IPS DF 6.9 (cell line): ENCODE measurements at places on chromosomes 11 and 22.

DNA sequence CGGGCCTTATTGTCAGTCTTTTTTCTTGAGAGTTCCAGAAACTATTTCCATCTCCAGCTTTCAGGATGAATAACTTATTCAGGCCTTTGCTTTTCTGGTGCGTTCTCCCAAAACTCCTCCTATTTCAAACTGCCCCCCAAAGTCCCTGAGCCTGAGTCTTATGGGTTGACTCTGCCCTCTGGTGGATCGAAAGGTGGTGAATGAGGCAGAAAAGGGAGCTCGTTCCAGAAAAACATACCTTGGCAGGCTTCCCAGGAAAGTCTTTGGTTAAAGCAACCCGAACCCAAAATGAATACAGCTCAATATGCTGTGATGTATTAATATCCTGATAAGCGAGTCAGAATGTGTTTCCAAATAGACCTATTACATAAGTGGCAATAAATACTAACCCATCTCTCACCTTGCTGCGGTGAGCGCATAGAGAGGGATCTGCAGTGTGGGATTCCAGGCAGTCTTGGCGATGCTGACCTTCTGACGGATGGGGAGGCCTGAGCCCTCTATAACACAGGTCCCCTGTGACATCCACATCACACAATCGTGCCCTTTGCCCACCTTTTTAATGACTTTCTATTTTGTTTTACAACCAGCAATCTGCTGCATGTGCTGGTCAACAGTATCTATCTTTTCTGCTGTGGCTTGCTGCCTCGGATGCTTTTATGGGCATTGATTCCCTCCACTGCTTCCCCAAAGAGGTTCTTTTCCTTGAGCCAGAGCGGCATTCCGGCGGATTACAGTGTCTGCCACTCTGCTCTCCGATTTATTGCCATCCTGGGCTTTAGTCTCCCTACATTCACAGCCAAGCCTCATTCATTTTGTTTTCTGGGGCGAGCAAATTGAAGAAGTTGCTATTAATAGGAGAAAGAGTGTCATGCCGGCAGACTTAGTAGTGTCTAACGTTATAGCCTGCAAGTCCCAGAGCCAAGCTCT, 756.8 kb downstream of the NTM start:
- DNase-seq = no peak

DNA sequence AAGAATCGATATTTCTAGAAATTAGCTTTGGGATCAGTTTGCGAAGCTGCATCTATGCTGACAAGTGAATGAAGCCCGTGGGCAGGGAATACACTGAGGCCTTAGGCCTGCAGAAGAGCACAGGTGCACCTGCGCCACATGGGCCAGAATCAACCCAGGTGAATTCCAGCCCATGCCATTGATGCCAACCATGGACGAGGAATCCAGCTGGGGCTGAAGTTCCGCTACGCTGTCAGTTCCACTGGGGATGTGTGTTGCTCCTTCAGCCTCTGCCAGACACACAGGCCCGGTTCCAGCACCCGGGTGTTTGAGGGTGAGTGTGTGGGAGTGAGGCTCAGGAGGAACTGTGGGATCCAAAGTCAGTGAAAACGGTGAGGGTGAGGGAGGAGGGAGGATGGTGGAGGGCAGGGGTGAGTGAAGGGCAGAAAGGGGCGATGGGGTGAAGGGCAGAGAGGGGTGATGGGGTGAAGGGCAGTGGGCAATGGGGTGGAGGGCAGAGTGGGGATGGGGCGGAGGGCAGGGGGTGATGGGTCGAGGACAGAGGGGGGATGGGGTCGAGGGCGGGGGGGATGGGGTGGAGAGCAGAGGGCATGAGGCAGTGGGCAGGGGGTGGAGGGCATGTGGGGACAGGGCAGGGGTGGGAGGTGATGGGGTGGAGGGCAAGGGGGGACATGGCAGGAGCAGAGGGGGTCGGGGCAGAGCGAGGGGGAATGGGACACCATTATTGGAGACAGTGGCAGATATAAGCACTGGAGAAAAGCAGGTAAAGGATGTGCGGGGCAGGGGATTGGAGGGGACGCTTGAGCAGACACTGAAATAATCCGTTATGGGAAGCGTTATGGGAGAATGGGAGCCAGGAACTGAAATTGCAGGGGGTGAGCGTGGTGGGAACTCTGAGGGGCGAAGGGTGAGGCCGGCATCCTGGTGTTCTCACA, 931.6 kb downstream of the BRD1 start:
- no peak for DNase-seq

GRCh38 chr11:95067841-95068219, 1.1 kb downstream of the SRSF8 start:
- DNase-seq = no peak

DNA sequence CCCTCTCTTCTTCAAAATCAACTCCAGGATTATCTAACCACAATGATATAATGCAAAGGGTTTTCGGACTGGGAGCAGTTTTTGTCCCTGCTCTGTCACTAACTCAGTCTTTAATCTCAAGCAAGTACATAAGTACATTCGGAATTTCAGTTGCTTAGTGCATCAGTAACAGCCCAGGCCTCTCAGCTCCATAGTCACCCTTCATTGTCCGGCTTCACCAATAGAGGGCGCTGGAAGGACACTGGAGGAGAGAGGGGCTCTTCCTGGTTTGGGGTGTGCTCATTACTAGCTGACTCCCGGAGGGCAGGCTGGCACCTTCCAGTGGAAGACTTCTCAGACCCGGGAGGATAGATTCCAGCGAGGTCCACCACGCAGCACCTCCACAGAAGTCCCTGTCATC, 90.4 kb upstream of the PDGFD start:
- DNase-seq = peak; percentile 48

GRCh38 chr11:77088236-77089003, 14.2 kb upstream of the OMP start:
- no peak for DNase-seq

GRCh38 chr22:33678523-33678922, 241.8 kb downstream of the LARGE1 start:
- DNase-seq = no peak

GRCh38 chr11:66015454-66015881, 3.7 kb downstream of the CST6 start:
- no peak for DNase-seq

DNA sequence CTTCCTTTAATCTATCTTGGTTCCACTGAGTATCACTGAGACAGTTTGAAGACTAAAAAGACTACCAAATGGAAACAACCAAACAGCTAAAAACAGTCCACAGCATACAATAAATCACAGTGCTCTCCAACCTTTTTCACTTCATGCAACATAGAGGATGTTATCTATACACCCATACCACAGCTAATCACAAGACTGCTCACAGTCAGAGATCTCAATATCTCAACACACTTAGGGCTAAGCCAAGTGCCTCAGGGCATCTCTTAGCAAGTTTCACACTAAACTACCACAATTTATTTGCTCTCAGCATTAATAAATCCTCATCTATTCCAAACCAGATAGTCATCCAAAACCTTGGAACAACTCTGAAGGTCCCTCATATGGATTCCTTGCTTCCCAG, 129.4 kb downstream of the SBF2 start:
- no peak for DNase-seq

GRCh38 chr11:34075178-34075820, 23.8 kb downstream of the CAPRIN1 start:
- no peak for DNase-seq

DNA sequence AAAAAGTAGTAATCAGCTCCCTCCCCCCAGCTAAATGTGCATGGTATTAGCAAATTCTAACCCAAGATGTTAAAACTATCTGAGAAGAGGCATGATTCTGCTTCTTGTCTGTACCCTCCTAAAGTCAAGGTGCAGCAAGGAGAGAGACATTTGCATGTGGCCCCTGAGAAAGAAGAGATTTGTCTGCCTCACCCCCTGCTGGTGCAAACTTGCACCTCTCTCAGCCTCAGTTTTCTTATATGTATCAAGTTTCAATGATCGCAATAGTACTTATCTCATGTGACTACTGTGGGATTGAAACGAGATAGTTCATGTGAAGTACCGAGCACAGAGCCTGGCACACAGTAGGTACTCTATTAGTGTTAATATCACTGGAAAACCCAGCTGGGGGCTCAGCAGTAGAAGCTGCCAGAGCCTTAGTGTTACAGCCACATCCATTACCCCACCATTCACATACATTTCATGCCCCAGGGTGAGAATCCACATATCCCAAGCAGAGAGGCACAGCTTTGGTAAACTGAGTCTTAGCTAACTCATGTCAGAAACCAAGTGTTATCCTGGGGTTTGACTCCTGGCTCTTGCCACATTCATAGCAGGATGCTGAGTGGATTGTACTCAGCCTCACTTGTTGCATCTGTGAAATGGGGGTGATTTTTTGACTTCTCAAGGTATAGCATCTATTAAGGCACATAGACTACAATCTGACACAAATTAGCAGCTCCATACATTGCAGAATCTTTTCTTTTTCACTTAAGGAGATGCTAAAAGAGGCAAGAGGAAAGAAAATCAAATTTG, 24.9 kb downstream of the CD44 start:
- no peak for DNase-seq

DNA sequence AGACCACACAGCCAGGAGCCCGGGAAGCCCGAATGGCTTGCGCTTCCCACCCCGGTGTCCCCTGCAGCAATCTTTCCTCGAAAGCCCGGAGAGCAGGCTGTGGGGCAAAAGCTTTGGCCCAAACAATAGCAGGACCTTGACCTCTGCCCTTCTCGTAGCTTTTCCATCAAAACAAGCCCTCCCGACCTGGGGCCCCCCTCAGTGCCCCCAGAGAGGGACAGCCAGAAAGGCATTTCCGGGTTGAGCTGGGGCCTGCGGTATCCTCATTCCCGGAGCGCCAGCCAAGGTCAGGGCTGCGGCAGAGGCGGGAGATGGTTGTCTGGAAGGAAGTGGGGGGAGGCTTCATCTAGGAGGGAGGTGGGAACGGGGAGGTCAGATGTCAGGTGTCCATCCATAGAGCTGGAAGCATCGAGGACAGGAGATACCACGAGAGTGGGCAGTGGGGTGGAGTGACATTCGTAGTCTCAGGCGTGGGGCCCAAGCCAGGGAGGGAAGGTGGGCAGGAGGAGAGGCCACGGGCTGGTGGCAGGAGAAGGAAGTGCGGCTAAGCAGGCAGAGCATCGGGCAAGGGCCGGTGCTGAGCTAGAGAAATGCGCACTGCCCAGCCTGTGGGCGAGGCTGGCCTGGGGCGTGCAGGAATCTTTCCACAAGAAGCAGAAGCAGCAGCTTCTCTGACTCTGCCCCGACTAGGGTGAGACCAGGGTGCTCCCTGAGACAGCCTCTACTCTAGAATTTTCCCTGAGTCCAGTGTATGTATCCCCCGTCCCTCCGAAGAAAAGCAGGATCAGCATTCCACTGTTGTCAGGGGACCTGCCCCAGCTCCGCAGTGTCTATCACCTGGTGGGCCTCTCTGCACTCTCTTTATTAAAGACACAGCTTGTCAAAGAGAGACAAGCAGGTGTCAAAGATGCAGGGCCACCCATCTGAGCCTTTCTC, 14.3 kb downstream of the PDGFB start:
- no peak for DNase-seq

- DNase-seq = no peak
Observed at GRCh38 chr22:48758881-48759875, 1068.5 kb downstream of the BRD1 start.

DNA sequence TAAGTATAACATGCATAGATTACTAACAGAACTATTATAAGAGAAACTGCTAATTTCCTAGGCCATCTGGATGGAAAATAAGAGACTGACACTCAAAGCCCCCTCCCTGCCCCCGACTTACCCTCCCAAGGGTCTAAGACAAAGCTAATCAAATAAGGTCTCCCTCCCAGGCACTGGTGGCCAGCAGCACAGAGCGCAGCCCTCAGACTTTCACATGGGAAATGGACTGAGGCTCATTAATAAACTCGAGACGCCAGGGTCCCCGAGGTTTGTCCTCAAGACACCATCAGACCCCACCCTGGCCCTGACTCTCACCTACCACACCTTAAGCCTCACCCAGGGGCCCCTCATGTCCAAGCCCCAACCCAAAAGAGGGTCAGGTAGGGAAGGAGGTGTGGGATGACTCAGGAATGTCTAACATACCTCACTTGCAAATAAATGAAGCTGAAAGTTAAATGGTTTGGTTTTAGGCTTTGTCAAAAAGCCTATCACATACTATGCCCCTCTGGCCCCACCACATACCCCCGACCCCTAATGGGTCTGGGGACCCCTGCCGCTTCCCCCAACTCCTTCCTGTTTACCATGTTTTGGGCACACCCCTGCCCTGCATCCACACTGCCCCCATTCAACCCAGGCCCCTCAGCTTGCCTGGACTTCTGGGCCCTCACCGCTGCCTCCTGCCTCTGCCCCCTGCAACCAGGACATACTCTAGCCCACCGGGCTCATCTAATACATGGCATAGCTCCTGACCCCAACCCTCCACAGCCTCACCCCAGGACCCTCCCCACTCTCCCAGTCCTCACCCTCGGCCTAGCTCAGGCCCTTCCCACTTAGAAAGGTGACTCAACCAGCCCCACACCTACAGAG, 11.4 kb downstream of the ARAP1 start:
- DNase-seq = no peak

DNA sequence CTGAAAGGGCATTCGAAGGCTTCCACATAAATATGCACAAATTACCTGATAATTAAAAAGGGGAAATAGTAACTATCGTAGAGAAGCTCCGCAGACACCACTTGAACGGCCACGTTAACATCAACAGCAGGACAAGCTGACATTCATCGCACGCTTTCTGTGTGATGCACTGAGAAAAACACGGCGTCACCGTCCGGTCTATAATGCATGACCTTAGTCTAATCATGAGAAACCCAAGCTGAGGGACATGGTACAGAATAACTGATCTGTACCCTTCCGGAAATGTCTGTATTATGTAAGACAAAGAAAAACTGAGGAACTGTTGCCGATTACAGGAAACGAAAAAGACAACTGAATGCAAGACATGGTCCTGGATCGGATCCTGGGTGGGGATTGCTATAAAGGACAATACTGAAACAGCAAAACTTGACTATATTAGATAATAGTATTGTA, 678 bp upstream of the RANGAP1 start:
- no peak for DNase-seq
